ENCODE measurements at places on chromosomes 11 and 22.
A peak's percentile ranks its signal among the peaks of the same experiment; 100 is the strongest.

- peak; percentile 85 for DNase-seq
These were observed 226.7 kb upstream of the NARS2 start for GRCh38 chr11:78801161-78801884.

DNA sequence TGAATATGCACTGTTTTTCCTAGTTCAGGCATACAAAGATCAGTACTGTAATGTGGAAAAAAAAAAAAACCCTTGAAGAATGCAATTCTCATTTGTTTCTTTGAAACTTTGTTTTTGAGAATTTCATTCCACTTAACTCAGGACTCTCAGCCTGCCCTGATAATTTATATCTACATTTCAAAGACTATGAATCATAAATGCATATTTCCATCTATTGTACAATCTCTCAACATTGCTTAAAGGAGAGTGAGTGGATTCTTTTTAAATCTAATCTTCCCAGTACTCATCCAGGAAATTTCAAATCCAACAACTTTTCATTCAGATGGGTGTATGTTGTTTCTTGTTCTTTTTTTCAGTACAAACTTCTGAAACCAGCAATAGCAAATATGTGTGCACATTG, 322.2 kb upstream of the DDI1 start:
- DNase-seq, result peak; percentile 56

- no peak for DNase-seq
These were observed 17.8 kb upstream of the KCTD14 start for GRCh38 chr11:78040691-78041379.

- peak; percentile 32 for DNase-seq
These were observed 1.4 kb downstream of the FDX1 start for GRCh38 chr11:110431051-110431672.
